HepG2 (cell line): ENCODE measurements at places on chromosomes 16 and 17. TPM values are rescaled to one million over a fixed set of nuclear protein-coding genes. Genes with fewer than 3 reads are reported as not detected.

Gene ARL4D
- 9.0 and 9.5 TPM in 2 replicates for total RNA-seq

Gene GRIN2C
- total RNA-seq: 0.11 TPM in 1 of 2 replicates, not detected in the other

Gene C16orf92
- total RNA-seq: not detected in 2 replicates

Gene CENPT
- total RNA-seq: 24.8 and 43.3 TPM in 2 replicates

Gene TOM1L1
- 45.3 and 61.1 TPM in 2 replicates for total RNA-seq

Gene KRTAP9-9
- total RNA-seq: not detected in 2 replicates

Gene FBF1
- total RNA-seq: 3.5 and 8.1 TPM in 2 replicates

Gene SRRM2
- 50.4 and 80.6 TPM in 2 replicates for total RNA-seq

Gene NHLRC4
- total RNA-seq: 0.40 and 0.48 TPM in 2 replicates

Gene RAP1GAP2
- total RNA-seq: 7.7 and 10.9 TPM in 2 replicates

Gene SMIM36
- total RNA-seq: not detected in 2 replicates

Gene PKMYT1
- total RNA-seq: 8.4 and 27.8 TPM in 2 replicates

Gene GSDMA
- not detected in 2 replicates for total RNA-seq

Gene MAP3K14
- total RNA-seq: 1.2 and 2.6 TPM in 2 replicates

Gene ITGAD
- total RNA-seq: not detected in 2 replicates

Gene OTOP2
- not detected in 2 replicates for total RNA-seq

Gene PLD6
- 6.4 and 11.4 TPM in 2 replicates for total RNA-seq

Gene RAB26
- total RNA-seq: 0.45 and 0.86 TPM in 2 replicates

Gene PRPF8
- 112 and 318 TPM in 2 replicates for total RNA-seq

Gene AOC2
- total RNA-seq: 0.55 and 1.2 TPM in 2 replicates

Gene HOXB1
- total RNA-seq: not detected in 2 replicates

Gene CCDC137
- 34.4 and 39.1 TPM in 2 replicates for total RNA-seq

Gene VMP1
- 80.3 and 186 TPM in 2 replicates for total RNA-seq

Gene ZACN
- total RNA-seq: 0.15 TPM in 1 of 2 replicates, not detected in the other

Gene RMI2
- total RNA-seq: 55.7 and 65.3 TPM in 2 replicates

Gene B4GALNT2
- not detected in 2 replicates for total RNA-seq

Gene ARHGDIG
- 0.24 TPM in 1 of 2 replicates, not detected in the other for total RNA-seq
